ENCODE measurements at places on chromosomes 7 and 10.

DNA sequence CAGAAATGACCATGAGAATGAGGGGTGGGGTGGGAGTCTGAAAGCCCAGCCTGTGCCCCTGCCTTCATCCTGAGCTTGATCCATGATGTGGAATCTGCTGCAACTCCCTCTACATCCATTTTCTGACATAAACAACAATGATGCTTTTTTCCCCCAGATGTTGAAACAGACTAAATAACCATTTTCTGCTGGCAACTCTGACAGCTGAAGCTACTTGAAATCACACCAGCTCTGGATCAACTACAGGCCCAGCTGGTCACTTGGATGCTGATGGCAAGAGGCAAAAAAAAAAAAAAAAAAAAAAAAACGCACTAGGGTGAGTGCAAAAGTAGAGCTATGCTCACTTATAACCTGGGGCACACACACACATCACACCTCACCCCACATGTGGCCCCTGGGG, 74.2 kb downstream of the FAM107B start:
- DNase-seq, result no peak

- DNase-seq, result no peak
Measured at GRCh38 chr7:94998266-94999068, 91.1 kb downstream of the PPP1R9A start.

DNA sequence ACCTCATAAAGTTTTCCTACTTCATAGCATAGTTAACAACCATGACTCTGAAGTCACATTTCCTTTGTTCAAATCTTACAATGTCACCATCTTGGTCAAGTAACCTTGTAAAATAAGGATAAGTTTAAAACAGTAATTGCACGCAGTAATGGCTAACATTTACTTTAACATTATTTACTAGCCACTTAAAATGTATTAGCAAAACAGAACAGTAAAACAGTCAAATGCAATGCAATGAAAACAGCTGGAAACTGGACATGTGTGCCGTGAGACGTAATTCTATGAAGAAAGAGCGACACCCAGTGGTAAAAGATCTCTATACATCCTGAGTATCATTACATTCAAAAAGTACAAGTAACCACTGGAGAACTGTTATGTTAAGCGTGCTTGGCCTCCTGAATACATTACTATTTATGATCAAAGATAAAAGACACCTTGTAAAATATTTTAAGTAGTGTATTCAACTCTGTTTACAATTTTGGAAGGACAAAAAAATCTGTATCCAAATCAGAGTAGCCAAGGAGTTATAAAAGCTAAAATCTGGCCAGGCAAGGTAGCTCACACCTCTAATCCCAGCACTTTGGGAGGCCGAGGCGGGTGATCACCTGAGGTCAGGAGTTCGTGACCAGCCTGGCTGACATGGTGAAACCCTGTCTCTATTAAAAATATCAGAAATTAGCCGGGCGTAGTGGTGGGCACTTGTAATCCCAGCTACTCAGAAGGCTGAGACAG, 27.2 kb downstream of the ATE1 start:
- no peak for DNase-seq

- no peak for DNase-seq
Measured at GRCh38 chr7:25711940-25712339, 440.1 kb upstream of the NFE2L3 start.

GRCh38 chr10:107577221-107577620, 412.7 kb upstream of the SORCS1 start:
- no peak for DNase-seq

DNA sequence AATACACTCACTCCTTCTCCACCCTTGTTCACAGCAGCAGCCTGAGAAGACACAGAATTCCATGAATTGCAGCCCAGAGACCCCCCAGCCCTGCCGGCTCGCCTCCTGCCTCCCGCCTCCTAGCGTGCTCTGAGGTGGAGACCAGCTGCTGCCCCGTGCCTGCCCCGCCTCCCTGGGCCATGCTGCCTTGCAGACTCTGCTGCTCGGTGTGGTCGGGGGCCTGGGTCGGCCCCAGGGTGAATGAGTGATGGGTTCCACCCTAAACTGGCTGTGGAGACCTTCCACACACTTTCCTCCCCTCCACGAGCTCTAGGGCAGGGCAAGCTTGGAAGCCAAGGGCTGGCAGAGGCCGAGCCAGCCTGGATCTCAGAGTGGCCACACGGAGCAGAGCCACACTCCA, 479.3 kb downstream of the DNAJB6 start:
- no peak for DNase-seq

GRCh38 chr7:115494529-115495147, 535.9 kb downstream of the TFEC start:
- DNase-seq, result no peak

DNA sequence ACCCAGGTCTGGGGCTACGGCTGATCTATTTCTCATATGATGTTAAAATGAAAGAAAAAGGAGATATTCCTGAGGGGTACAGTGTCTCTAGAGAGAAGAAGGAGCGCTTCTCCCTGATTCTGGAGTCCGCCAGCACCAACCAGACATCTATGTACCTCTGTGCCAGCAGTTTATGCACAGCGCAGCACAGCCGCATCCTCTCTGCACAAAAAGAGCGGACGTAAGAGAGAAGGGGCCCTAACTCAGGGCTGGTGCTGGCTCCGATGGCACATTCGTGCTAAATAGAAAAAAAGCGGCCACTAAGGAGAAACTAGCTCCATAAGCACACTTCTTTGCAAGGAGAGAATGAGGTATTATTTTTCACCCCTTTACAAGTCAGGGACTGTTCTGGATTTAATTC, 28.3 kb upstream of the PRSS1 start:
- DNase-seq, result no peak
